Stimulated activated CD8-positive, alpha-beta memory T cell treated with anti-CD3 and anti-CD28 coated beads, Interleukin-4, amount 100 ng/mL, for 1 hour (primary cell): ENCODE measurements at places on chromosomes 5 and 9.

DNA sequence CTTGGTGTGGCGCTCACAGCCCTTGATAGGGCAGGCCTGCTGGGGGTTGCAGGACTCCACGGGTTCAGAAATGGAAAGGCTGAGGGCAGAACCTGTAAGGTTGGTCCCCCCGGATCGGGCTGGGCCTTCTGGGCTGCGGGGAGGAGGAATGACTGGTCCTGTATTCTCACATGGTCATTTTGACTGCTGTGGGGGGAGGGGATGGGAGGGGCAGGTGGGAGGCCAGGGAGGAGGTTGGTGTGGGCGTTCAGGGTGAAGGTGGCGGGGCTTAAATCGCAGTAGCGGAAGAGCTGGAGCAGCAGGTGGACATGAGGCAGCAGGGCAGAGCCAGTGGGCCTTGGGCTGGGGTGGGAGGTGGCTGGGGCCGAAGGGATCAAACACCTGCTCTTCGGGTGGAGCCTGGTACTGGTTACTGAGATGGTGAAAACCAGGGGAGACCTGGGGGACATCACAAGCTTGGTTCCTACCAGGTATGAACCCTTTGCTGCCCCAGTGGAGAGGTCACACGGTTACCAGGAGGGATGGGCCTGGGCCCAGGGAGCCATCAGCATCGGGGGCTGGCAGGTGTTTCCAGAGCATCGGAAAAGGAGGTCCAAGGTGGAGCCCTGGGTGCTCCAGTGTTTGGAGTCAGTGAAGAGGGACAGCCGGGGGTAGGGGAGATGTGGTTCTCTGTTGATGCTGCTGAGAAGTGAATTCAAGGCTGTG is 1.8 kb downstream of the MRPS2 start:
- no peak for DNase-seq

GRCh38 chr9:96453625-96454024 is 3.7 kb downstream of the HABP4 start:
- no peak for DNase-seq

GRCh38 chr5:157222506-157223230 is 42.0 kb downstream of the ITK start:
- no peak for DNase-seq

DNA sequence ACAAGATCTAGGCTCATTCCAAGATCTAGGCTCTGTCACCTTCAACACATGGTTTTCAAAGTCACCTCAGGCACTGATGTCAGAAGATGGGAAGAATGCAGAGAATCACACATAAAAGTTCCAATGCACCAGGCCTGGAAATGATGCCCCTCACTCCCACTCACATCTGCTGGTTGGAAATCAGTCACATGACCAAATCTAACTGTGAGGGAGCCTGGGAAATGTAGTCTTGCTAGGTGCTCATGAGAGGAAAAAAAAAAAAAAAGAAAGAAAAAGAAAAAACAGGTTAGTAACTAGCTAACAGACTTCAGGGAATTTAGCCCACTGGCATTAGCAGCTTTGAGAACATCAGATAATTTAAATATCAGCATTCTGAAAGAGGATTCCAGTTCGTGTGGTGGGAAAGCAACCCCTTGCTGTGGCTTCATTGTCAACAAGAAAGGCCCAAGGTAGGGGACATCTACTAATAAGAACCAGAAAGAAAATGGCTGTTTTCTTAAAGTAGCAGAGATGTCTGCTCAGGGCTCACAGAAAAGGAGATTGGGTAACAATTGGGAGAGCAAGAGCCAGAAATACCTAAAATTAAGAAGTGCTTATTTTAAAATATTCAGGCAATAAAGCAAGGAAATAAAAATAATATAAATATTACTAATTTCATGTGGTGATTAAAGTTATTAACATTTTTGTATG is 614.3 kb downstream of the ACTL7B start:
- DNase-seq = no peak

- no peak for DNase-seq
Measured at GRCh38 chr9:95018099-95018936, 291.8 kb downstream of the AOPEP start.

- DNase-seq = no peak
Measured at GRCh38 chr9:90815944-90816357, 14.3 kb downstream of the SYK start.
